ENCODE measurements at places on chromosomes 1 and 21. TPM values are rescaled to one million over a fixed set of nuclear protein-coding genes. Genes with fewer than 3 reads are reported as not detected.

Gene TRNAU1AP
- 11.7 TPM for total RNA-seq

Gene KCNE1
- 4.3 TPM for total RNA-seq

Gene CDC14A
- 3.6 TPM for total RNA-seq

Gene HSPA13
- total RNA-seq: 10.8 TPM

Gene RIIAD1
- total RNA-seq: 8.3 TPM

Gene S100A2
- 2.3 TPM for total RNA-seq

Gene S1PR1
- 50.9 TPM for total RNA-seq

Gene PDZK1
- not detected for total RNA-seq

Gene DSTYK
- total RNA-seq: 5.3 TPM

Gene LCE2C
- not detected for total RNA-seq

Gene ALX3
- not detected for total RNA-seq

Gene FCGR3B
- 1.8 TPM for total RNA-seq

Gene CNR2
- total RNA-seq: not detected

Gene HES3
- not detected for total RNA-seq

Gene SPRR1A
- total RNA-seq: not detected

Gene TMEM81
- total RNA-seq: 2.7 TPM

Gene TRIM63
- total RNA-seq: 229 TPM
